Kasumi-1 (cell line): ENCODE measurements at places on chromosomes 5 and 9.

DNA sequence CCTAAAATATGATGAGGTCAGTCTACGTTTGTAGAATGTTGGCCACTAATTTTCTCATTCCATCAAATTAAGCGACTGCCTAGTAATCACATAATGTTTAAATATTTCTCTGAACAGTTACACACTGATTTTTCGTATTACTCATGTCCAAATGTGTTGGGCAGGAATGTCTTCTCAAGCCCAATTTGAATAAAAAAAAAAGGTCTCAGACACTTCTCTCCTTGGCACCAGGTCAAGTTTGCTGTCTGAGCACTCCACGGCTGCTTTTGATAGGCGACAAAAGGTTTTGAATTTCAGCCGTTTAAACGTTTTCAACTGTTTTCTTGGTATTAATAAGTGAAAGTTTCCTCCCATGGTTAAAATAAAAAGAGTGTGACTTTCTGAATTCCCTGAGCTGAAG is 542.1 kb downstream of the IRX1 start:
- no peak for DNase-seq

- DNase-seq, result no peak
These were observed 66.5 kb downstream of the F2RL2 start for GRCh38 chr5:76556511-76557221.

GRCh38 chr9:96141666-96142065 is 160.3 kb downstream of the HSD17B3 start:
- no peak for DNase-seq

DNA sequence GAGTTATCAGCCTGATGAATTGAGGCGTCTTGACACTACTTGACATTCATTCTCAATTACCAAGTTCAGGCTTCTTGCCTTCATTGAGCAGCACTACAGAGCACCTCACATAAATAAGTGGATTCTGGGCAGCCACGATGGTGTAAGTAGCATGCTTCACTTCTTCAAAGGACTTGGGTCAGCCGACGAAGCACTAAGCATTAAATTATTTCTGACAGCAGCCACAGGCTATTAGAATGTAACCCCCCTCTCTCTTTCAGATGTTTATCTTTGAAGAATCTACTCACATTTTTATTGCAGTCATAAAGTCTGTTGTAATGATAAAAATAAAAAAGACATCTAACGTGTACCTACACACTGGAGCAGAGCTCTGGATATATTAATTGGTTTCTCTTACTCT is 45.9 kb upstream of the VPS13A start:
- no peak for DNase-seq

GRCh38 chr9:124218987-124219461 is 38.7 kb upstream of the NEK6 start:
- DNase-seq, result no peak

DNA sequence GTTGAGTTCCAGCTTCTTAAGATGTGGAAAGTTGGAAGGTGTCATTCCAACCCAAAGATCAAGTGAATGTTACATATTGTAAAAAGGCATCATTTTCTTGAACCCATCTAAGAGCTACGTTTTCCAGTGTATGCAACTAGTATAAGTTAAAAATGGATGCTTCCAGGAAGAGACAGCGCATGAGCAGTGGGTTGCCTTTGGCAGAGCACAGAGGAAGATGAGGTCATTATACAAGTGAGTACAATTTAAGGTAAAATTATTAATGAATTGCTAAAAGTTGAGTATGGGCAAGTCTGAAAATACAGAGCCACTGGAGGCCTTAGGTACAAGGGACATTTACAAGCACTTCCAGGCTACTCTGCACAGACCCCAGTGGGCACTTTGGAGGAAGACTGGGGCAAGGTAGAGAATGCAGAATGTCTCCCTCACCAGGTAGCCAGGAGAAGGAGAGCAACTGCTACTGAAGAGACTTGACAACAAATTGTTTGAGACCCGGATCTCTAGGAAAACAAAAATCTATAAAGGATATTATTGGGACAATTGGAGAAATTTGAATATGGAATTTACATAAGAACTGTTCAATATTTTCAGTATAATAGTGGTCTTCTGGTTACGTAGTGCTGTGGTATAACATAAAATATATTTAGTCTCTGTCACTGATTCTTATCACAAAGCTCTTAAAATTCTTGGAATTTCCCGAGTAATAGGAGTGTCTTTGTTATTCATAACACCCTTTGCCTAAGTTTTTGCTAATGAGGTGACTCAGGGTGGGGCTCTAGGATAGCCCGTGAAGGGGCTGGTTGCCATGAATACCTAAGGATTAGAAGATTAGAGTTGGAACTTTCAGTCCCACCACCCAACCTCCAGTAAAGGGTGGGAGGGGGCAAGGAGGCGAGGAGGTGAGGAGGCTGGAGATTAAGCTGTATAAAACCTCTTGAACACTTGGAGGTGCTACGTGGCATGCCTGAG is 129.9 kb upstream of the FER start:
- DNase-seq, result no peak

DNA sequence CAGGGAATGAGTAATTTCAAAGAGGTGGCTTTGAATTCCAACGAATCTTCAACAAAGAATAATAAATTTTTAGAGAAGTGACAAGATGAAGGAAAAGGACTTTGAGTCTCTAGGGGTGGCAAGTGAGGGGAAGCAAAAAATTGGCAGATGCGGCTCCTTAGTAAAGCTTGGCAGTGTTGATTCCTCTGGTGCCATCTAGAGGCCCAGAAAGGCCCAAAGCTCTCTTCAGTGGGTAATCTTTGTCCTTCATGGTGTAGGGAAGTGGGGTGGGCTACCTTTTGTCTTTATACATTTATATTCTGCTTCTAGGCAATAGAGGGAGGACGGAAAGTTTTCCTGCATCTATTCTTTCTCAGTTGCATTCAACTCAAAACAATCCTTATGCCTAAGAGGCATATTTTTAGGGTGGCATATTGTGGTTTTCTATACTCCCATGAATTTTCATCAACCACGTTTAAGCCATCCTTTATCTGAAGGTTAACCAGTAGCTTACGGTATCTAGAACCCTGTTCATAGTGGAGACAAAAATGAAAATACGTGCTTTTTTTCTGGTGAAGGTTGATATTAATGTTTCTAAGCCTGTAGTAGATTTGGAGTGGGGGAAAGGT is 17.5 kb upstream of the ROPN1L start:
- peak; percentile 90 for DNase-seq

DNA sequence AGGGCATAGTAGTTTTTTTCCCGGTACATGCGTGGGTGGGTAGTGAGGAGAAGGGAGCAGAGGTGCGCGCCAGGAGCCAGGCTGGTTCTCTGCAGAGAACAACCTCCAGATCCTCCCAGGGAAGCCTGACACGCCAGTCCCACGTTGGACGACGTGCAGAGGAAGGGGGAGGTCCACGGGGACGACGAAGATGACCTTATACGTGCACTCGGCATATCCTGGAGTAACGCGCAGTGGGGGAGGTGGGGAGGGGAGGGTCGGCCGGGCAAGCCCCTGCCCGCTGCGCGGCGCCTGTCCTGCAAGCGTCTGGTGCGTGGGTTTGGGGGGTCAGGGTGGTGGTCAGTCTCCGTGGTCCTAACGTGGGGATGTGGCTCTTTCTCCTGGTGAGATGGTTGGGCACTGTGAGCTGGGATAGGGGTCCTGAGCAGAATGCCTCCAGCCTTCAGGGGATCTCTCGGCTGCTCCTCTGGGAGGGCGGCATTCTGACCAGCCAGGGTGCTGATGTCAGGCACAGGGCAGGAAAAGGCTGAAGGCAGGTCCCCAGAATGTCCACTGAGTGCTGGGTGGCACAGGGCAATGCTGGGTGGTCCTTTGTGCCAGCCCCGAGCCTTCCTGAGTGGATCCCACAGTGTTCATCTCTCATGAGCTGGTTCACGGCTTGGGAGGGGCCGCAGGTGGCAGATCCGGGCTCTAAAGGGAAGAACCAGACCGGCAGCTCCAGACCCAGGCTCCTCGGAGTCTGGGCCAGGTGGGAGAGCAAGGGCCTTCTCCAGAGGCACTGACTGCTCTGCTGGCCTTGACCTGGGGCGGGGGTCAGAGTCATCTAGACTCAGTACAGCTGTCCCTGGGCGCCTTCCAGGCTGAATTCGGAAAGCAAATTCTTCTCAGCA is 10.5 kb upstream of the SCGB3A1 start:
- no peak for DNase-seq

DNA sequence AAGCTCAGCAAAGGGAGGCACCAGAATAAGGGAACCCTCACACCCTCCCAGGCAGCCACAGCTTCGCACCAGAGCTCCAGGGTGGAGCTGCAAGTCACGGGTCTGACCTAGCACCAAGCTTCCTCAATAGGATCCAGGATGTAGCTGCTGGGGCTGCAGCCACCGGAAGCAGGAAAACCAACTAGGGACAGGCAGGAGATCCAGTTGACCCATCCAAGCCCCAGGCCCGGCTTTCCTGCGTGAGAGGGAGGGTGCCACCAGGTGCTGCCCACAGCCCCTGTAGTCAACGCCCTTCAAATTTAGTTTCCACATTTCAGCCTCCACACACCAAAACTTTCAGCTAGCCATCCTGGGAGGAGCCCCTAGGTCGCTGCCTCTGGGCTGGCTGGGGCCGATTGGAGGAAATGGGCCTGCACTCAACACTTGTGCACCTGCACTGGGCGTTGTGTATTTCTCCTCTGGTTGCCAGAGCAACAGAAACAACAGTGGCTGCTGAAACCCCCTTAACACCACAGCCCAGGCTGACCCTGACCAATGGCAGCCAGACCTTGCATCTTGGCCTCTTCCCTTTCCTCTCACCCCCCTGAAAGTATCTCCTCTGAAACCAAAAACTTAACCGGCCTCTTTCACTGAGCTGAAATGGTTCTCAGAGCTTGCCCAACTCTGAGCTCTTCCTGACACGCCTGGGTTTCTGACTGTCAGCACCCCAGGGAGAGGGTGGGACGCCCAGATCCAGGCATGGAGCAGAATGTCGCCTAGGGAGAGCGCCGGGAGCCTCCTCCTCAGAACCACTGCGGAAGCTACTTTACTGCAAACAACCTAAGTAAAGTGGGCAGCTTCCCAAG is 226.5 kb upstream of the MAP3K1 start:
- DNase-seq, result no peak

- DNase-seq, result no peak
These were observed 38.4 kb upstream of the RXRA start for GRCh38 chr9:134287591-134288491.

DNA sequence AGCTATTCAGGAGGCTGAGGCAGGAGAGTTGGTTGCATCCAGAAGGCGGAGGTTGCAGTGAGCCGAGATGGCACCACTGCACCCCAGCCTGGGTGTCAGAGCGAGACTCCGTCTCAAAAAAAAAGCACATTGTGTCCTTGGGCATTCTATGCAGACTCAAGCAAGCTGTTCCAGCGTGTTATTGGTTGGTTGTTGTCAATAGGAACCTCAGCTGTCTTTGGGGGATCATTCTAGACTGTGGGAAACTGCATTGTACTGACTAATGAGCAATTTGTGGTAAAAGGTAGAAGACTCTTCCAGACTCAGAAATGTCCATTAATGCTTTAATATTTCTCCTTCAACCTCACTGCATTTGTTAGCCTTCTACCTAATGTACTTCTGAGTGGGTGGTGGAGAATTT is 379.5 kb upstream of the GRAMD2B start:
- DNase-seq, result no peak

- no peak for DNase-seq
These were observed 138.9 kb downstream of the WDR41 start for GRCh38 chr5:77353251-77353650.

DNA sequence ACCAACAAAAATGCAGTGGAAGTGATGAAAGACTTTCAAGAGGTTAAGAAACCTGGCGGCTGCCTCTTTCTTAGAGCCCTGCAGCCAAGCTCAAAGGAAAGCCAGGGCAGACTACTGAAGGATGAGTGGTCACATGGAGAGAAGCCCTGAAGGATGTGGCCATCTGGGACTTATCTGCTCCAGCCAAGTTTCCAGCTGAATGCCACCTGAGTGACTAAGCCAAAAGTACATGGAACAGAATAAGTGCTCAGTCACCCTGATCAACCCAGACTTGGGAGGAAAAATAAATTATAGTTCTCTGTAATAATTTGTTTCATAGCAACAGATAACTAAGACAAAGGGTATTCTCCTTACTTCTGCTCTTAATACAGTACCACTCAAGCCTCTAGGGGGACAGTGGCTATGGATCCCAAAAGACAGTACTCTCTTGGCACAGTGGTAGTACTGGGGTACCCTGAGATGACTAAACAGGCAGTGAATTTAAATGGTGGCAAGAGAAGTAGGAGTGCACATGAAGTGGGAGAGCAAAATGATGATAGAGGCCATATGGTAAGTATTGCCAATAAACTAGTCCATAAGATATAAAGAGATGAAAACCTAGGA is 182.3 kb downstream of the ELAVL2 start:
- DNase-seq, result no peak

DNA sequence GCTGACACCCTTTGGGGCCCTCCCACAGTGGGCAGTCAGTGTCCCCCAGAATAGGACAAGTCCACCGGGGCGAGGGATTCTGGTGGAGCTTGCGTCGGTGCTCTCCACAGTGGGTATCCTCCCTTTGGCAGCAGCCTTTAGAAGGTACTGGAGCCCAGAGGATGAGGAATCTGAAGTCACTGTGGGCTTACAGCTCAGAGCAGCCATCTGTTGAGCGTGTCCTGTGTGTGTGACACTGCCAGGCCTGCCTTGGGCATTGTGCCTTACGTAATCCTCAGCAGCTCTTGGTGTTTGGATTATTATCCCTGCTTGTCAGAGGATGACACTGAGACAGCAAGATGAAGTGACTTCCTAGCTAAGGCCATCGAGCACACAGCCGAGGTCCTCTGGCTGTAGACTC is 12.6 kb downstream of the URM1 start:
- DNase-seq, result no peak

DNA sequence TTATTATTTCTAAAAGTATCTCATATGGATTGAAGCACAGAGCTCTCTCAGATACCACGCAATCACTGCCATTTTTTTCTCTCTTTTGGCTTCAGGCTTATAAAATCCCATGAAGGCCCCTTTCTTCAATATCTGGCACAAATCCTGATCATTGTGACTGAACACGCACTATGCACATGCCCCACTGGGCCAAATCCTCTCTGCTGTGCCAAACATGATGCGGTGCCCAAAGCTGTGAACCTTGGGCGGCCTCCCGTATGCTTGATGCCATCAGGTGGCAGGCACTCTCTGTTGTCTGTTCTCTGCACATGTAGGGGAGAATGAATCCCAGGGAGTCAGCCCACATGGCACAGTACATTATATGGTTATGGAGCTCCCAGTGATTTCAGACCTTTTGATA is 375.0 kb upstream of the RGMB start:
- DNase-seq, result no peak

- DNase-seq, result no peak
These were observed 39.7 kb downstream of the PLPP7 start for GRCh38 chr9:131329241-131329641.

DNA sequence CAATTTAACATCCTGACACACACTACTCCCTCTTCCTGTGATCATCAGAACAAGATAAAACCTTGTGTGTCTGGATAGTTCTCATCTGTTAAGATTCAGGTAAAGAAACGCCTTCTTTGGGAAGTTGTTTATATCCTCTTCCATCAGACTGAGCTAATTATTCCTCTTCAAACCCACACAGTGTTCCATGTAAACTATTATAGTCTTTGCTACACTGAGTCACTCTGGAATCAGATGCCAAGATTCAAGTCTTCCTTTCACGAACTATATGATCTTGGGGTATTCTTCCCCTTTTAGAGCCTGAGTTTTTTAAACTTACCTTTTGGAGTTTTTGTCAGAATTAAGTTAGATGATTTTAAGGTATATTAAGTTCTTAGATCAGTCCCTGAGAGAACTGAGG is 2.0 kb downstream of the OR1J1 start:
- no peak for DNase-seq

- DNase-seq, result peak; percentile 95
These were observed 456.6 kb downstream of the RAB3C start for GRCh38 chr5:59039296-59040023.

GRCh38 chr9:95874989-95875304 is 544 bp upstream of the ERCC6L2 start:
- DNase-seq, result peak; percentile 21

- no peak for DNase-seq
These were observed 160.7 kb upstream of the MEF2C start for GRCh38 chr5:89043676-89044075.
